IMR-90 (cell line): ENCODE measurements at places on chromosomes 1 and 21. TPM values are rescaled to one million over a fixed set of nuclear protein-coding genes. Genes with fewer than 3 reads are reported as not detected.

The ZBTB8A gene
- total RNA-seq = 6.1 and 7.5 TPM in 2 replicates

The TMEM52 gene
- total RNA-seq = 0.28 and 0.54 TPM in 2 replicates

The WDR64 gene
- not detected in 2 replicates for total RNA-seq

The CFHR3 gene
- total RNA-seq = not detected in 2 replicates

- no peak for DNase-seq
Observed at GRCh38 chr1:237429252-237429651, 387.3 kb downstream of the RYR2 start.

DNA sequence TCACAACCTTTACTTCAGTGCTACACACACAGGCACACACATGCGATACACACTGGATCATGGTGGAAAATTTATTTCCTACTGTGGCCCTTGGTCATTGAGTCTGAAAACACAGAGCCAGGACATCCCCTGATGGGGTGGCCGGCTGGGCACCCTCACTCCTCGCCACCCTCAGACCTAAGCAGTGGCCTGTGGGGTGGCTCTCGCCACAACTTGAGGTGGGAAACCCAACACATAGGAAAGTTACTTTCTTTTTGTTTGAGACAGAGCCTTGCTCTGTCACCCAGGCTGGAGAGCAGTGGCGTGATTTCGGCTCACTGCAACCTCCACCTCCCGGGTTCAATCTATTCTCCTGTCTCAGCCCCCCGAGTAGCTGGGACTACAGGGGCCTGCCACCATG is 19.4 kb downstream of the CRYAA start:
- no peak for DNase-seq

DNA sequence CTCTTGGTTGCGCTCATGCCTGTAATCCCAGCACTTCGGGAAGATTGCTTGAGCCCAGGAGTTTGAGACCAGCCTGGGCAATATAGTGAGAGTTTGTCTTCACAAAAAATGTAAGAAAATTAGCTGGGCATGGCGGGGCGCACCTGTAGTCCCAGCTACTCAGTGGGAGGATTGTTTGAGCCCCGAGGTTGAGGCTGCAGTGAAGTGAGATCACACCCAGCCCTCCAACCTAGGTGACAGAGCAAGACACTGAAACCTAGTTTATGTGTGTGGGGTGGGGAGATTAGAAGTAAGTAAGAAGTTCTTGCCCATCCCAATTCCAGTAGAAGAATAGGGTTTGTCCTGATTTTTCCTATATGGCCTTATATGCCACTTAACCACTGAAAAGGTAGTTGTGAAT is 2.0 kb downstream of the RPL5 start:
- no peak for DNase-seq

GRCh38 chr1:147152772-147153171 is 19.5 kb downstream of the PRKAB2 start:
- DNase-seq = no peak

GRCh38 chr1:14980621-14981218 is 172.8 kb upstream of the TMEM51 start:
- peak; percentile 56 for DNase-seq

GRCh38 chr1:91123773-91124172 is 101.9 kb upstream of the ZNF644 start:
- DNase-seq = no peak
